A549 treated with Hydrocortisone at 1 μM for 4 hours (cell line): ENCODE measurements at places on chromosomes 7 and 10. TPM values are rescaled to one million over a fixed set of nuclear protein-coding genes. Genes with fewer than 3 reads are reported as not detected.

The REEP3 gene
- 16.0 to 19.5 TPM (median 18.7 TPM) in 5 replicates for total RNA-seq

The MOGAT3 gene
- not detected in 5 replicates for total RNA-seq

The DPP6 gene
- total RNA-seq, result not detected in 5 replicates

The SLC16A12 gene
- total RNA-seq, result 0.43 to 0.89 TPM (median 0.55 TPM) in 5 replicates

The GPR158 gene
- total RNA-seq, result 0.05 to 0.07 TPM (median 0.05 TPM) in 5 replicates

The MYL10 gene
- total RNA-seq, result not detected in 5 replicates

The HYAL4 gene
- not detected in 5 replicates for total RNA-seq

The FKBP9 gene
- 70.1 to 149 TPM (median 84.9 TPM) in 5 replicates for total RNA-seq

The SEC61G gene
- 346 to 394 TPM (median 379 TPM) in 5 replicates for total RNA-seq

The SPDYE5 gene
- total RNA-seq, result not detected in 5 replicates

The CLIP2 gene
- 12.1 to 16.6 TPM (median 14.0 TPM) in 5 replicates for total RNA-seq

The CRHR2 gene
- 0.02 to 0.06 TPM (median 0.05 TPM) in 3 of 5 replicates, not detected in the others for total RNA-seq

The CCDC172 gene
- not detected in 5 replicates for total RNA-seq

The AKR1D1 gene
- total RNA-seq, result not detected in 5 replicates

The STRIP2 gene
- total RNA-seq, result 4.9 to 7.1 TPM (median 6.1 TPM) in 5 replicates

The AVL9 gene
- total RNA-seq, result 20.6 to 29.5 TPM (median 27.3 TPM) in 5 replicates

The WNT16 gene
- total RNA-seq, result 0.83 to 1.2 TPM (median 0.94 TPM) in 5 replicates

The BTBD16 gene
- 0.44 to 0.62 TPM (median 0.55 TPM) in 5 replicates for total RNA-seq

The CLDN3 gene
- total RNA-seq, result 1.6 to 3.8 TPM (median 3.4 TPM) in 5 replicates

The ELN gene
- 0.07 to 0.23 TPM (median 0.10 TPM) in 5 replicates for total RNA-seq

The ING3 gene
- total RNA-seq, result 4.4 to 5.8 TPM (median 4.9 TPM) in 5 replicates
